Vagina (tissue), 2 donors: ENCODE measurements at places on chromosomes 12 and 14.

GRCh38 chr14:22384167-22384549 lies 204.9 kb downstream of the DAD1 start:
- no peak for DNase-seq

- DNase-seq, result no peak
Observed at GRCh38 chr12:121697093-121697698, 15.4 kb upstream of the TMEM120B start.

DNA sequence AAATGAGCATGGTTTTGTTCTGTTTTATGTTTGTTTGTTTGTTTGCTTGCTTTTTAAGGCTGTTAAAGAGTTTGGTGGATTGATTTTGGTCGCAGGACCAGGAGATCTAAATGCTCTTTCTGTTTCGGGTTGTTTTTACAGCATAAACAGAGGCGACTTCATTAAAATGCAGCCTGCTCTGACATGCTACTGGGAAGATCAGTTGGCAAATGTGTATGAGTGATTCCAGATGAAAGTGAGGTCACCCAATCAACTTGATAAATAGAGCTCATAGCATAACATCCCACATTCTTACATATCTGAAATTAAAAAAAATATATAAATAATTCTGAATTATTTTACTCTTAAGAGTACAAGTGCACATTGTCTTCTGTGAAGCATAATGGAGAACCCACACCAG lies 947.7 kb downstream of the GALC start:
- DNase-seq, result no peak

DNA sequence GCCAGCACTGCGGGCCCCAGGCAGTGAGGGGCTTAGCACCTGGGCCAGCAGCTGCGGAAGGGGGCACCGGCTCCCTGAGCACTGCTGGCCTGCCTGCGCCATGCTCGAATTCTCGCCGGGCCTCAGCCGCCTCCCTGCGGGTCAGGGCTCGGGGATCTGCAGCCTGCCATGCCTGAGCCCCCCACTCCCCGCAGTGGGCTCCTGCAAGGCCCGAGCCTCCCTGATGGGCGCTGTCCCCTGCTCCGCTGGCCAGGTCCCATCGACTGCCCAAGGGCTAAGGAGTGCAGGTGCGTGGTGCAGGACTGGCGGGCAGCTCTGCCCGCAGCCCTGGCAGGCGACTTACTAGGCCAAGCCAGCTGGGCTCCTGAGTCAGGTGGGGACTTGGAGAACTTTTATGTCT lies 133.3 kb upstream of the LMNTD1 start:
- no peak for DNase-seq

DNA sequence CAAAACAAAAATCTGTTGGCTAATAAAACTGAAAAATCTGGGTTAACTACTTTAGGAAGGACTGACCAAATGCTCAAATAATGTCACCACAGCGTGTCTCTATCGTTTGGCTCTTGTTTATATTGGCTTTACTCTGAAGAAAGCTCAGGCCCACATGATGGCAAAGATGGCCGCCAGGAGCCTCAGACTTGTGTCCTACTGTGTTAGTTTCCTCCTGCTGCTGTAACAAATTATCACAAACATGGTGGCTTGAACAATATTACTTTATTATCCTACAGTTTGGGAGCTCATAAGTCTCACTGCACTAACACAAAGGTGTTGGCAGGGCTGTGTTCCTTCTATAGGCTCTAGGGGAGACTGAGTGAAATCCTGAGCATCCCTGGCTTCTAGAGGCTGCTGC lies 303.0 kb downstream of the DAD1 start:
- no peak for DNase-seq

- DNase-seq, result no peak
Observed at GRCh38 chr12:40969796-40970195, 218.3 kb upstream of the PDZRN4 start.

DNA sequence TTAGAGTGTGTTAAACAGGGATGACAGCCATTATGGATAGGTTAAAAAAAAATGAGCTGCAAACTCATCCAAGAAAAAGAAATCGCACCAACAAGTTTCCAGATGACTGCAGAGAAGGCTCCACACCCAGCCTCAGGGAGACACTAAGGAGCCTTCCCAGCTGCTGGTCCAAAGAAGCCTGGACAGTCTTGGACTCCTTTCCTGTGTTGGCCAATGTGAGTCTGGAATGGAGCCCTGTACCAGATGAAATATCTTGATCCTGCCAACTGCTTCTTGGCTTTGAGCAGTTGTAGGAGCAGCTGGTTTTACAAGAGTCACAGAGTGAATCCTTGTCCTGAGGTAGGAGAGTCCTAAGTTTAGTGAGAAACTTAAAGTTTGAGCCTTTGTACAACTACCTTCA lies 44.5 kb downstream of the SLC38A1 start:
- DNase-seq, result no peak

DNA sequence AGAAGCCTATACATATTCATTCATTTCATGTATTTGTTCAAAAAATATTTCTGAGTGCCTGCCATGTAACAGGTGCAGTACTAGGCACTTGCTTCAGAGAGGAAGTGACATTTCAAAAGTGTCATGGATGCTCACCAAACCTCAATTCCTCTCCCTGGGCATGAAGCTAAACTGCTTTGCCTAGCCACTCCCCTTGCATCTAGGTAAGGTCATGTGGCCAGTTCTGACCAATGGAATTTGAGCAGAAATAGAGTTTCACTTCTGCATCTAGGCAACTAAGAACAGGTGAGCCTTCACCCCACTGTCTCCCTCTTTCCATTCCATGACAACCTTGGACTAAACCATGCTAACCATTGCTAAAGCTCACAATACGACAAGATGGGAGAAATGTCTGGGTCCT lies 27.6 kb downstream of the TC2N start:
- no peak for DNase-seq

DNA sequence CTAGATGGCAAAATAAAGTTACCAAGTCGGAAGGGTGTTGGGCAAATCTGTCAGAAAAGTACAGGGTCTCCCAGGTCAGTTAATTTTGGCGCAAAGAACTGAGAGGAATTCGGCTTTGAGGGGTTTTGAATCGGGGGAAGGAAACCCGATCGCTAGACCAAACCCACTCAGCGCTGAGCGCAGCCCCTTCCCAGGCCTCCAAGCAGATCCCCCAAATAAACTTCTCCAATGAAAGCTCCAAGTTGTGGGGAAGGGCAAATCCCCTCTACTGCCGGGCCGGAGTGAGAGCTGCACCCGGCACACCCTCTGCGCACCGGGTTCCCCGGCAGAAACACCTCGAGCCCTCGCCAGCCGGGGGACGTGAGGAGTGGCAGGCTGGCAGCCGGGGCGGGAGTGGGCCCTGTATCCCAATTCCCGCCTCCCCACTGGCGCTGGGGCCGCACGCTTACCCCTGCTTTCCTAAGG lies 441 bp downstream of the E2F7 start:
- no peak for DNase-seq

DNA sequence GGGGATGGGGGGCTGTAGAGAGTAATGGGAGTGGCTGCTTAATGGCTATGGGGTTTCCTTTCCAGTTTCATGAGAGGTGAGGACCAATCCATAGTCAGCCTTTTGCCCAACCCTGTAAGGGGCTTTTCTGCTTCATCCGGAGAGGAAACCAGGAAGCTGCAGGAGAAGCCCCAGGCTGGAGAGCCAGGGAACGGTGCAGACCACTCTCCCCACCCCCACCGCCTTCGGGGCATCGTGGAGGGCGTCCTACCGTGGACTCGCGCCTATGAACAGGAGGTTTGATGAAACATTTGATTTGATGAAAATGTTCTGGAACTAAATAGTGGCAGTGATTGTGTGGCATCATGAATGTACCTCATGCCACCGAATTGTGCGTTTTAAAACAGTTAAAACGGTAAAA lies 204.3 kb upstream of the DIO3 start:
- DNase-seq, result no peak

GRCh38 chr12:101795786-101796185 lies 35.0 kb downstream of the GNPTAB start:
- no peak for DNase-seq

DNA sequence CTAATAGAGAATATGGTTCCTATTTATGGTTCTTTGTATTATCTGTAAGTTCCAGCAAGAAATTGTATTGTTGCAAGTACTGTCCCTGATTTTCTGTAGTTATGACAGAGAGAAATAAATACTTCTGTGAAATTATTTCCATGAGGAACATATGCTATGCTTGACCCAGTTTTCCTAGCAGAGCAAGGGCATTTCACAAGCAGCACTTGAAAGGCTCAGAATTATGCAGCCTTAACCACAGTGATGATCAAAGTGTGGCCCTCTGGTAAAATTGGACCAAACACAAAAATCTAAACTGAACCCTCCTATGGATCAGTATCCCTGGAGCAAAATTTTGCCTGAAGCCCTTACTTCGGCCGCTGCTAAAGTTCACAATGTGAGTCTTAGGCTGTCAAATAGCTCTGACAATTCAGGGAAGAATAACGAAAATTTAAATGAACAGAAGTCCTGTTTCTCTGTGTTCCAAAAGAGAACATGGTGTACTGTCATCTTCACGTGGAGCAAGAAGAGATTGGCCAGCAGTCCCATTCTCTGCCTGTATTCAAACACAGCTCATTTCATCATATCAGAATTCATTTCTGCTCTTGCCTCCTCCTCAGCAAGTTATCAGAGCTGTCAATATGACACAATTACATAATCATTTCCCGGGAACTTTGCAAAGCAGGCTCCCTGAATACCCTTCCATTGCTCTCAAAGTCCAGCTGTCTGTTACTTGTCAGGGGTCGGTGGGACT lies 471.9 kb downstream of the RPS29 start:
- no peak for DNase-seq

GRCh38 chr14:94037954-94038353 lies 11.8 kb downstream of the OTUB2 start:
- DNase-seq, result no peak
